ENCODE measurements at places on chromosomes 4 and X. TPM values are rescaled to one million over a fixed set of nuclear protein-coding genes. Genes with fewer than 3 reads are reported as not detected.

The JAKMIP1 gene
- total RNA-seq = not detected

The PAGE2 gene
- not detected for total RNA-seq

The PPBP gene
- total RNA-seq = not detected

The NONO gene
- total RNA-seq = 525 TPM

The IQSEC2 gene
- total RNA-seq = 3.9 TPM

The ZNF185 gene
- 33.3 TPM for total RNA-seq

The MAGEA10 gene
- not detected for total RNA-seq

The NUP62CL gene
- total RNA-seq = 0.20 TPM

The CLCN5 gene
- total RNA-seq = 12.6 TPM

The KDM6A gene
- 15.4 TPM for total RNA-seq

The ZFYVE28 gene
- 12.3 TPM for total RNA-seq

The DDIT4L gene
- total RNA-seq = 13.7 TPM

The BRS3 gene
- total RNA-seq = not detected

The FRG2 gene
- total RNA-seq = not detected

The STARD8 gene
- 10.3 TPM for total RNA-seq

The CXCL1 gene
- 53.3 TPM for total RNA-seq

The ARSJ gene
- 77.4 TPM for total RNA-seq

The VCX3B gene
- total RNA-seq = not detected

The ZC4H2 gene
- 5.5 TPM for total RNA-seq

The IRAK1 gene
- total RNA-seq = 98.0 TPM

The SSX3 gene
- not detected for total RNA-seq

The EXOSC9 gene
- 42.9 TPM for total RNA-seq

The USP26 gene
- total RNA-seq = not detected

The RPL34 gene
- 1,407 TPM for total RNA-seq

The KDR gene
- 200 TPM for total RNA-seq

The TCP11X1 gene
- not detected for total RNA-seq

The CTAG1A gene
- total RNA-seq = not detected

The IGSF1 gene
- total RNA-seq = not detected

The TCEAL2 gene
- not detected for total RNA-seq

The ZAR1 gene
- not detected for total RNA-seq

The LRAT gene
- total RNA-seq = not detected

The COL25A1 gene
- total RNA-seq = 0.14 TPM
